H9 (cell line): ENCODE measurements at places on chromosomes 5 and 9. TPM values are rescaled to one million over a fixed set of nuclear protein-coding genes. Genes with fewer than 3 reads are reported as not detected.
A peak's percentile ranks its signal among the peaks of the same experiment; 100 is the strongest.

DNA sequence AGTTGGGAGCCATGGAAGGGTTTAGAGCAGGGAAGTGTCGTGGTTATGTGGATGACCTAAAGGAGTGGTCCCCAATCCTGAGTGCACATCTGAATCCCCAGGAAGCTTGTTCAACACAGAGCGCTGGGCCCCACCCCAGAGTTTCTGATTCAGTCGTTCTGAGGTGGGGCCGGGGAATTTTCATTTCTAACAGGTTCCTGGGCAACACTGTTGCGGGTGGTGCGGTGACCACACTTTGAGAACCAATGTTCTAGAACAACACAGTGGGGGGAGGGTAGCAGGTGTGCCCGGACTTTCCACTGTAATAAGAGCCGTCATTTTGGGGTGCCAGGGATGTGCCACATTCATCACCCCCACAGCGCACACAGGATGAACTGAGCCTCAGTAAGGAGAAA, 39.3 kb downstream of the DUSP1 start:
- no peaks in the 10 kb centered on the region for H3K27me3 ChIP-seq
- H3K27ac ChIP-seq = no peak overlapping the region
- no peaks in the 10 kb centered on the region for H3K4me1 ChIP-seq
- no peaks in the 10 kb centered on the region for H3K36me3 ChIP-seq
- no peak overlapping the region for H3K4me3 ChIP-seq

GRCh38 chr5:77298146-77298545, 87.7 kb downstream of the PDE8B start:
- H3K36me3 ChIP-seq = no peaks in the 10 kb centered on the region
- no peak overlapping the region for H3K27ac ChIP-seq
- no peak for DNase-seq
- H3K4me3 ChIP-seq = no peak overlapping the region

DNA sequence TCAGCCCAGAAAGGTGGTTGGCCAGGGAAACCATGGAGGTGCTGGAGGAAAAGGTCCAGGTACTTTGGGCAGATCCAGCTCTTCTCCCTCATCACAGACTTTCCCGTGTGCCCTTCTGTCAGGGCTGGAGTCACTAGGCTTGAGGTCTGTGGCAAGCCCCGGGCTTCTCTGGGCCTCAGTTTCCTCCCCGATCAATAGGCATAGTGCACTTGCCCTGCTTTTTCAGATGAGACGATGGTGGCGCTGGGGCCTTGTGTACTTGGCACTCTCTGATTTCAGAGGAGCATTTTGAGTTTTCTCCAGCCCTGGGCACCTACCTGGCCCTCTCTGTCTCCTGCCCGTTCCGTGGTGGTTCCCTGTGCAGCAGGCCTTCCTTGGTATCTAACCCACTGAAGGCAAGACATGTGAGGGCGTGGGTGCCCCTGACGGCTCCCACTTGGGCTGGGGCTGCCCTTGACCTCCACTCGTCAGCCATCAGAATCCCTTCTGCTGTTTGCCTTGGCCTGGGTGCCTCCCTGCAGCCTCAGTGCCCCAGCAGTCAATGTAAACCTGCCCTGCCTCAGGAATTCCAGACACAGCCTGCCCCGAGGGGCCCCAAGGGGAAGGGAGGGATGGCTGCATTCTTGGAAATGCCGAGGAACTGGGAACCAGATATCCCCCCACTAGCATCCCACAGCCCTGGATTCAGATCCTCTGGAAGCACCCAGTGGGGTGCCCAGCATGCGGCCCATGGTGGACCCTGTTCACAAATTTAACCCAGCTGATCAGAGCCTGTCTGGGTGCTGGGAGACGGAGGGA, 66.3 kb upstream of the COL5A1 start:
- H3K27ac ChIP-seq = no peak overlapping the region
- no peaks in the 10 kb centered on the region; the same call in 2 of the 3 replicates for H3K36me3 ChIP-seq
- DNase-seq = no peak
- H3K4me3 ChIP-seq = no peak overlapping the region

GRCh38 chr9:134378901-134379338, 52.7 kb downstream of the RXRA start:
- no peaks in the 10 kb centered on the region for H3K36me3 ChIP-seq
- DNase-seq = no peak
- no peaks in the 10 kb centered on the region for H3K4me1 ChIP-seq
- H3K27ac ChIP-seq = no peak overlapping the region
- H3K27me3 ChIP-seq = no peaks in the 10 kb centered on the region

- no peak overlapping the region for H3K27ac ChIP-seq
- no peaks in the 10 kb centered on the region for H3K27me3 ChIP-seq
- H3K36me3 ChIP-seq = peaks cover 83% of the 10 kb centered on the region
- H3K4me3 ChIP-seq = no peak overlapping the region
- no peak for DNase-seq
- H3K4me1 ChIP-seq = no peaks in the 10 kb centered on the region
Observed at GRCh38 chr5:175520321-175520720, 42.0 kb downstream of the SFXN1 start.

The HTR4 gene
- total RNA-seq = not detected in 2 replicates

DNA sequence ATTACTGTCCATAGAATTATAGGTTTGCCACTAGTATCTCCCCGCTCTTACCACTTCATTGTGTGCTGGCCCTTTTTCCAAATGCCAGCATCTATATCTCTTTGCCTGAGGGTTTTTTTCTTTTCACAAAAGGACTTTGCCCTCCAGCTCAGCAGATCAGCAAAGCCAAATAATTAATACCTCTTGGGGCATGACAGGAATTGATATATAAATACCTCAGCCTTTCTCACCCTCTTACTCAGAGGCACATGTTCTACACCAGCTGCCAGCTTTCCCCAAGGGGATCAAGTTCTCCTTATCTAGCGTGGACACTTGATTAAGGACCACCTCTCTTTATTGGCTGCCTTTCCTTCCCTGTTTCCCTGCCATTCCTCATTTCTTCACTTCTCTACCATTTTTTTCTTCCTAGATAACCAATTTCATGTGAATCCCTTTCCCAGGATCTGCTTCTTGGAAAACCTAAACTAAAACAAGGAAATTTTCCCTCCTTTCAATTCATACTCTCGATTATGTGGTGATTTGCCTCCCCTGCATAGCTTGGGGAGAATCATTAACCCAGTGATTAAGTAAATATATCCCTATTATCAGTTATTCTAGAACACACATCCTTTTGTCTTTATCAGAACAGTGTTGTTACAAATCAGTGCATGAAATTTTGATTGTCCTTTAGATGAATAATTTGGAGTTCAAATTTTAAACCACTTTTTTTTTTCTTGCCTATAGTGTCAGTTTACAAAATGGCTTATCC, 6.9 kb upstream of the NUDT12 start:
- no peaks in the 10 kb centered on the region; the same call in 1 of the 2 replicates for H3K4me1 ChIP-seq
- H3K4me3 ChIP-seq = no peak overlapping the region

The SPINK1 gene
- total RNA-seq = 2.0 and 3.1 TPM in 2 replicates

The AQP3 gene
- 1.6 TPM in 2 replicates for total RNA-seq

- no peaks in the 10 kb centered on the region for H3K27me3 ChIP-seq
- H3K4me1 ChIP-seq = no peaks in the 10 kb centered on the region; the same call in 1 of the 2 replicates
Observed at GRCh38 chr5:111313017-111313724, 89.0 kb downstream of the CAMK4 start.

GRCh38 chr5:5079876-5080275, 60.3 kb upstream of the ADAMTS16 start:
- H3K27ac ChIP-seq = no peak overlapping the region
- H3K27me3 ChIP-seq = no peaks in the 10 kb centered on the region
- H3K4me1 ChIP-seq = peaks cover 11% of the 10 kb centered on the region
- DNase-seq = no peak
- peaks cover 7% of the 10 kb centered on the region; the same call in 1 of the 2 replicates for H3K36me3 ChIP-seq

- H3K4me1 ChIP-seq = no peaks in the 10 kb centered on the region
- no peak overlapping the region for H3K4me3 ChIP-seq
- no peak for DNase-seq
- H3K27ac ChIP-seq = no peak overlapping the region
- no peaks in the 10 kb centered on the region for H3K36me3 ChIP-seq
Observed at GRCh38 chr5:92237896-92238295, 854.8 kb upstream of the ARRDC3 start.

- H3K27me3 ChIP-seq = no peaks in the 10 kb centered on the region
- no peaks in the 10 kb centered on the region for H3K4me1 ChIP-seq
- DNase-seq = no peak
- no peak overlapping the region for H3K27ac ChIP-seq
- no peak overlapping the region for H3K4me3 ChIP-seq
- no peaks in the 10 kb centered on the region for H3K36me3 ChIP-seq
Observed at GRCh38 chr9:136741883-136742571, 713 bp downstream of the LCN10 start.

- H3K4me3 ChIP-seq = no peak overlapping the region
- no peaks in the 10 kb centered on the region for H3K4me1 ChIP-seq
- H3K27ac ChIP-seq = no peak overlapping the region
- H3K27me3 ChIP-seq = no peaks in the 10 kb centered on the region
- H3K36me3 ChIP-seq = no peaks in the 10 kb centered on the region
Observed at GRCh38 chr5:96528826-96529474, 95.9 kb upstream of the PCSK1 start.

GRCh38 chr9:87581513-87581912, 83.8 kb downstream of the DAPK1 start:
- DNase-seq = no peak
- H3K27me3 ChIP-seq = no peaks in the 10 kb centered on the region
- no peak overlapping the region for H3K27ac ChIP-seq
- H3K36me3 ChIP-seq = no peaks in the 10 kb centered on the region; the same call in 1 of the 3 replicates
- no peaks in the 10 kb centered on the region; the same call in 1 of the 2 replicates for H3K4me1 ChIP-seq

- H3K4me1 ChIP-seq = no peaks in the 10 kb centered on the region
- no peaks in the 10 kb centered on the region for H3K27me3 ChIP-seq
- no peaks in the 10 kb centered on the region for H3K36me3 ChIP-seq
- DNase-seq = no peak
Observed at GRCh38 chr5:172481011-172481800, 26.9 kb upstream of the SH3PXD2B start.

GRCh38 chr9:35945341-35946018, 12.5 kb downstream of the OR2S2 start:
- DNase-seq = peak; percentile 82
- H3K36me3 ChIP-seq = peaks cover 5% of the 10 kb centered on the region; the same call in 1 of the 2 replicates
- no peaks in the 10 kb centered on the region; the same call in 1 of the 2 replicates for H3K27me3 ChIP-seq

The ADAMTSL1 gene
- total RNA-seq = 1.2 and 1.5 TPM in 2 replicates

GRCh38 chr5:134103397-134103796, 11.1 kb upstream of the TCF7 start:
- no peak overlapping the region for H3K4me3 ChIP-seq
- no peak for DNase-seq
- no peaks in the 10 kb centered on the region for H3K36me3 ChIP-seq
- peaks cover 5% of the 10 kb centered on the region; the same call in 1 of the 2 replicates for H3K27me3 ChIP-seq
- no peak overlapping the region for H3K27ac ChIP-seq

The PCDHB2 gene
- 26.3 and 27.7 TPM in 2 replicates for total RNA-seq

The DND1 gene
- 2.3 and 2.4 TPM in 2 replicates for total RNA-seq

DNA sequence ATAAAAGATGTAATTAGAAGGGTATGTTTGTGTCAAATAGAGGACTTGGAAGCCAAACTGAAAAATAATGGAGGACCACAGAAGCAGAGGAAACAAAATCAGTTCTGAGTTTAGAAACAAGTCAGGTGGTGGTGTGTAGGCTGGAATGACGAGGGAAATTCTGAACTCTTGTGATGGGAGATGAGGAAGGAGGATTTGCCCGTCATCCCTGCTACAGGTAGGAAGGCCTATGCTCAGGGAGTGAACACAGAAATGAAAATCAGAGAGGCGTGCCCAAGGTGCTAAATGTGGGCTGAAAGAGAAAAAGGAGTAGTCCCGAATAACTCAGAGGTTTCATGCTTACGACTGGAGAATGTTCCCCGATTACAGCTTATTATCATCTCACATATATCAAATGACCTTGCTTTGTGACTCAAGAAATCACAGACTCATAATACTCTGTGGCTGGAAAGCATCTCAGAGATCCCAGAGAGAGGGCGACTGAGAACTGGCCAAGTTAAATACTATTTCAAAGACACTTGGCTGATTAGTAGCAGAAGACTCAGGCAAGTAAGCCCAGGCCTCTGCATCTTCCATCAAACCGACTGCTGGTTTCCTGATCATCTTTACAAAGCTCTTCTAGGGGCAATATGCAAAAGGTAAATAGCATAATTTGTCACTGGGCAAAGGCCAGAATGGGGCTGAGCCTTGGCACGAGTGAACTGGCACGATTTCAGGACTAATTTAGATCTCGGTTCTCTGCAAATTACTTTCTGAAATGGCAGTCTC, 126.0 kb downstream of the SUSD1 start:
- H3K27me3 ChIP-seq = no peaks in the 10 kb centered on the region
- no peak for DNase-seq
- H3K4me3 ChIP-seq = no peak overlapping the region
- H3K36me3 ChIP-seq = no peaks in the 10 kb centered on the region
- H3K27ac ChIP-seq = no peak overlapping the region

The SLC4A9 gene
- total RNA-seq = 0.07 TPM in 1 of 2 replicates, not detected in the other

The KIF4B gene
- total RNA-seq = 0.04 and 0.07 TPM in 2 replicates

The TSSK1B gene
- total RNA-seq = 0.17 TPM in 1 of 2 replicates, not detected in the other

The CFAP90 gene
- 0.35 and 0.44 TPM in 2 replicates for total RNA-seq

The CYSTM1 gene
- total RNA-seq = 19.0 and 20.6 TPM in 2 replicates

DNA sequence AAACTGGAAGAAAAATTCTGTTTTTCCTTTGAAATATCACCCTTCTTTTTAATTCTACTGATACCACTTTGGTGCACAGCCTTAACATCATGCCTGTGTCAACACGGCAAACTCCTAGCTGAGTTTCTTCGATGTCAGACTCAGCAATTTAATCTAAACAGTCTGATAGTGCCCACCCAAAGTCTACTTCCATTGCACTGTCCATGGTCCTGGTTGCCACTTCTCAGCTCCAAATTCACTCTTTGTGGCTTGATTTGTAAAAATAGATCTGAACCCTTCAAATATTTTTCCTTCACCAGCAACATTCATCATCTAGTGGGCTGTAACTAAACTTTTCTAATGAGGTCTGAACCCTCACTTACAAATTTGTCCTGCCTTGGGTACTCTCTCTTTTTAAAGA, 107.8 kb downstream of the NUDT12 start:
- DNase-seq = no peak
- no peaks in the 10 kb centered on the region; the same call in 1 of the 2 replicates for H3K4me1 ChIP-seq
- H3K27me3 ChIP-seq = no peaks in the 10 kb centered on the region
- no peak overlapping the region for H3K4me3 ChIP-seq

The IL5 gene
- total RNA-seq = not detected in 2 replicates

The COL15A1 gene
- 0.15 TPM in 1 of 2 replicates, not detected in the other for total RNA-seq

DNA sequence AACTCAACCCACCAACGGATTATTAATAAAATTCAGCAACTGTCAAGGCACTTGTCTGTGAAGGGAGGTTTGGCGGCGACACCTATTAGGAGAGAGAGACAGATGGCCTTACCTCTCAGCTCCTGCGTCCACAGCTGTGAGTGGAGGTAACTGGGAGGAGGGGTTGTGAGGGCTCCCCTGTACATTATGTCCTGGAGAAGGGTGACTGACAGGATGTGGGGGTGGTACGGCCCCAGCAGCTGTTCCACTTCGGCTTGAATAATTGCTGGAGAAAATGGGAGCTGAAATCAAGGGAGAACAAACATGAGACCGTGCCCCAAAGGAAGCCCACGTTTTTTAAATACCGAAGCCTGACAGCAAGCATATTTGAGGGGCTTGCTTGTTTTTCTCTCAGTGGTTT, 353.5 kb upstream of the RFX3 start:
- no peak overlapping the region for H3K4me3 ChIP-seq
- H3K4me1 ChIP-seq = peaks cover 3% of the 10 kb centered on the region; the same call in 1 of the 2 replicates
- H3K36me3 ChIP-seq = no peaks in the 10 kb centered on the region
- no peak overlapping the region for H3K27ac ChIP-seq
- DNase-seq = no peak
